SK-N-DZ (cell line): ENCODE measurements at places on chromosomes 4 and X.

DNA sequence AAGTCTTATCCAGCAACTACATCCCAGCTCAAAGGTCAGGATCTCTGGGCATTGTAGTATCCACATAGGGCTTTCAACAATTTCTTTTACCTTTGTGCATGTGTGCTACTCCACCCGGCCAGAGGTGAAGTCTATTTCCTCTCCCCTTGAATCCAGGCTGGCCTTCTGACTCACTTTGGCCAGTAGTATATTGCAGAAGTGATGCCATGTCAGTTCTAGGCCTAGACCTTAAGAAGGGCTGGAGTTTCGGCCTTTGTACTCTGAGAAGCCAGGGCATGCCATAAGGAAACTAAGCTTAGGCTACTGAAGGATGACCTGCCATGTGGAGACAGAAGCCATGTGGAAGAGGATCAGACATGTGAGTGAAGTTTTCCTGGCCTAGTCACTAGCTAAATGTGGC is 191.2 kb upstream of the ATP6AP2 start:
- DNase-seq = no peak

DNA sequence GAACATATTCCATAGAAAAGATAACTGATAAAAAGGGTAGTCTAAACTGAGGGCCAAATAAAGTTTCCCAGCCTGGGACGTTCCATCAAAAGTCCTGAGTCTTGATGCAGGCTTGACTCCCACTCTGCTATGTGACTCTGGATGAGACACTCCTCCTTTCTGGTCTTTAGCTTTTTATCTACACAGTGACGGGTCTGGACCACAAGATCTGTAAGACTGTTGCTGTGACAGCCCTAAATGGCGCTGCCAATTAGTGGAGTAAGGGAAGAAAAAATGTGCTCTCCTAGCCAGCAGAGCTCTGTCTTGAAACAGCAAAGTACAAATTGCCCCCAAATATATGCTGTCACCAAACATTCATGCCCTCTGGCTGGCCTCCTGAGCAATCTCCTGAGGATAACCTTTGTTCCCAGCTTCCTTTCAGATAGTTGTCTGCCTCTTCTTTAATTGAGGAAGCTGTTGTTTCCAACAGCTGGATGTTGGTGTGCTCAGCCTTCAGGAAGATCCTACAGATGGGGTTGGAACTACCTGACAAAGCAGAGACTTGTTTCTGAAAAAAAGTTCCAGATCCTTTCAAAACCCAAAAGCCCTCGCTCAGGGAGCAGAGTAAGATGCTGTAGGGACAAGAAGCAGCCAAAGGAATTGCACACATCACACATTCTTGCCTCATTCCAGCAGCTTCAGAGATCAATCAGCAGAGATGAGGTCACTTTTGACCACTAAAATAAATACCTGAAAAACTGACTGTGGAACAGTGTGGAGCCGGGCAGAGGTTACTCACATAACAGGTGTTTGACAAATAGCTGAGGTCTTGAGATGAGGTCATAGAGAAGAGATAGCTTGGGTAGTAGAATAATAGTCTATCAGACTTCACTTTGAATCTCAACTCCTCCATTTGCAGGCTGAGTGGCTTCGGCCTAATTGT is 383.4 kb upstream of the FGF13 start:
- no peak for DNase-seq

DNA sequence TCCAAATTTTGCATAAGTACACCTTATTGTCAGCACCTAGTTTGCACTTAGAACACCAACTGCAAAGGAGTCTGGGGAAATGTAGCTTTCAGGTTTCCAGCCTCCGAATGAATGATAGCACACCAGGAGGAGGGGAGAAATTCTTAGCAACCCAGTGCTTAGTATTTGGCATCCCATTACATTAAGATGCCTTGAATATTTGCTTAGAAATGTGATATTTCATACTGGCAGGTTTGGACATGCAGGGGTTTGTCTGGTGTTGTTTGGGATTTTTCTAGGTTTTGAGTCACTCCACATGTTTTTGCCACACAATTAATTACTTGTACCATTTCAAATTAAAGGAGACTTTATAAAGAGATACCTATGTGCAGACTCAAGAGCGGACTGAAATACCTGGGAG is 60.3 kb upstream of the CAMK2D start:
- DNase-seq = no peak

DNA sequence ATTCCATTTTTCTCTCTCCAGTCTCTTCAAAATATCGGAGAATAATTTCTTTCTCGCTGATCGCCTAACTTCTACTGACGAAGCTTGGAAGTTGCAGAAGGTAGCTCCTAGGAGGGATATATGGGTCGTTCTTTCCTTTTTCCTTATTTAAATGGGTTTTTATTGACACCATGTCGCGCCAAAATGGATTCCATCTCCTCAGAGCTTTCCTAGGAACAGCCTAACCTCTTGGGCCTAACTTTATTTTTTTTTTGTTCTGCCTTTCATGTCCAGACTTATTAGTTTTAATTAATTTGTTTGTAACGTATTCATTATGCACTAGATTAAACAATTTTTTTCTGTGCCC is 359.4 kb upstream of the ZCCHC13 start:
- DNase-seq = no peak

DNA sequence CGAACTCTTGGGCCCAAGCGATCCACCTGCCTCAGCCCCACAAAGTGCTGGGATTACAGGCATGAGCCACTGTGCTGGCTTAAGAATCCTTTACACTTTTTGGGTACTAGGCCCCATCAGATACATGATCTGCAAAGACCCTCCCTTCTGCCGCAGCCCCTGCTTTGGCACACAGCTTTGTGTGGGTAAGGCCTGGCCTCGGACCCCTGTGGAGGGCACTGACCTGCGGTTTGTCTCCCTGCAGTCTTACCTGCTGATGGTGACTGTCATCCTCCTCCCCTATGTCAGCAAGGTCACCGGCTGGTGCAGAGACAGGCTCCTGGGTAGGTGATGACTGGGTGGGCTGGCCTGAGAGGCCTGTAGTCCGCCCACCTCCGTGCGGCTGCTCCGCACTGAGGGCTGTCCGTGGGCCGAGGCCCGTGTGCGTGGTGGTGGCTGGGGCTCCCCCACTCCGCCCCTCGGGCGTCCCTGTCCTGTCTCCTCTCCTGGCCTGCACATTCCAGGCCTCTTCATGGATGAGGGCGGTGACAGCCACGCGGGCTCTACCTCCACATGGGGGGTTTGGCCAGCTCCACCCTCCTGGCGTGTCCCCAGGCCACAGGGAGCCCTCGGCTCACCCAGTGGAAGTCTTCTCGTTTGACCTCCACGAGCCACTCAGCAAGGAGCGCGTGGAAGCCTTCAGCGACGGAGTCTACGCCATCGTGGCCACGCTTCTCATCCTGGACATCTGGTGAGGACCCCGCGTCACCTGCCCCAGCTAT is 18.0 kb downstream of the DGKQ start:
- DNase-seq = no peak

- no peak for DNase-seq
Measured at GRCh38 chrX:95382799-95383198, 1301.8 kb upstream of the DIAPH2 start.

DNA sequence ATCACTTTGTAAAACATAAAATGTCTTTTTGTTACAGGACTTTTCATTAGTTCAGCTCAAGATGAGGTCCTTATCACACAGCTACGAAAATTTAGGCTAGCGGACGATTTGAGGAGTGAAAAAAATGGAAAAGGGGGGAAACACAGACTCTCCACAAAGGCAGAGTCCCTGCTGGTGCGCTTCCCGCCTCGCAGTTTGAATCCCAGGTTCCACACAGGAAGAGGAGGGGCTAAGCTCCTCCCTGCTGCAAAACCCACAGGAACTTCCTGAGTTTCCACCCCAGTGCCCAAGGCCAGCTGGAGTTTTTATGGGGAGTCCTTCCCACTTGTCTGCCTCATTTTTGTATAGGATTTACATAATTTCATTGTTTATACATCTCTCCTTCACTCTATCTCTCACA is 11.2 kb downstream of the ADAM29 start:
- no peak for DNase-seq

DNA sequence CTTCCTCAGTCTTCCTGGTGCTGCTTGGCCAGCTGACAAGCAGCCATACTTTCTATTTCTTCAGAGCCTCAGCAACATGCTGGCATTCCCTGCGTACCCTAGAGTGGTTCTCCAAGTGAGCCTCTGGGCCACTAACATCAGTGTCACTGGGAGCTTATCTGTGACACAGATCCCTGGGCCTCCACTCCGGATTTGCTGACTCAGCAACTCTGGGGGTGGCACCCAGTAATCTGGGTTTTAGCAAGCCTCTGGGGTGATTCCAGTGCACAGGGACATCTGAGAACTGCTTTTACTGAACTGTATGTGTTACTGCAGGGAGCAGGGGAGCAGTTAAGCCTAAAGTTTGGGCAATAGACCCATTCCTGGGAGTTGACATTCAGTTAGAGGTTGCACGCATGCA is 28.2 kb upstream of the HMGB3 start:
- no peak for DNase-seq

GRCh38 chr4:118557298-118557851 is 127.8 kb upstream of the METTL14 start:
- DNase-seq = no peak

- no peak for DNase-seq
Measured at GRCh38 chr4:6123541-6123940, 76.8 kb downstream of the JAKMIP1 start.

DNA sequence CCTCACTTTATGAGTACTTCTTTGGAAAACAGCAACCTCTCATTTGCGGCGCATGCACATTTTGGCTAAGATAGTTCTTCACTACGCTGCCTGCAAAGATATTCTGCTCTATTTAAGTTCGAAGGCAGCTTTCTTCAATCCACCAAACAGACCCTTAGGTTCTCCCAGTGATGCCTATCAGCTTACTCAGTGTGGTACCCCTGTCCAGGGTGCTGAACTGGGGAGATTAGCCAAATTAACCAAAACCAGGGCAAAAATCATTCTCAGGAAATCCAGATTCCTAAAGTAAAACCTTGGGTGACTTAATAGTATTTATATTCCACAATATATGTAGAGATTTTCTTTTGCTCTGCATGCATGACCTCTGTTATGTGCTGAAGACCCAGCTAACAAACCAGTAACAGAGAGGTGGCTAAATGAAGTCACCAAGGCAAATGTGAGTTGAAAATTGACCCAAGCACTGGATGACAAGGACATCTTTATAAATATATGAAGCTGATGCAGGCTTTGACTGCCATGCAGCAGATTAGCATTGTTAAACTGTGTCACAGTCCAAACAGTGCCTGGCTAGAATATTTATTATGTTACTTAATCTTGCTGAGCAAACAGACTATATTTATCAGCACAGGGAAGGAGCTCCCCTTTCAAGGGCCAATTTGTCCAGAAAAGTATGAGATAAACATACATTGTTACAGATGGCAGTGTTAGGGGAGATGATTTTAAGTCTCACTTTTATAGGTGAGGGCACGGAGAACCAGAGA is 418.2 kb downstream of the STIM2 start:
- DNase-seq = no peak

GRCh38 chrX:15236146-15236545 is 33.7 kb downstream of the ASB9 start:
- DNase-seq = no peak

- no peak for DNase-seq
Measured at GRCh38 chrX:36087366-36087765, 167.8 kb downstream of the CFAP47 start.

GRCh38 chr4:5708449-5709206 is at the start of gene EVC2:
EVC2 (minus strand) TSS chr4:5708559; CDS start chr4:5708513, 46 bp downstream.
- DNase-seq = no peak

DNA sequence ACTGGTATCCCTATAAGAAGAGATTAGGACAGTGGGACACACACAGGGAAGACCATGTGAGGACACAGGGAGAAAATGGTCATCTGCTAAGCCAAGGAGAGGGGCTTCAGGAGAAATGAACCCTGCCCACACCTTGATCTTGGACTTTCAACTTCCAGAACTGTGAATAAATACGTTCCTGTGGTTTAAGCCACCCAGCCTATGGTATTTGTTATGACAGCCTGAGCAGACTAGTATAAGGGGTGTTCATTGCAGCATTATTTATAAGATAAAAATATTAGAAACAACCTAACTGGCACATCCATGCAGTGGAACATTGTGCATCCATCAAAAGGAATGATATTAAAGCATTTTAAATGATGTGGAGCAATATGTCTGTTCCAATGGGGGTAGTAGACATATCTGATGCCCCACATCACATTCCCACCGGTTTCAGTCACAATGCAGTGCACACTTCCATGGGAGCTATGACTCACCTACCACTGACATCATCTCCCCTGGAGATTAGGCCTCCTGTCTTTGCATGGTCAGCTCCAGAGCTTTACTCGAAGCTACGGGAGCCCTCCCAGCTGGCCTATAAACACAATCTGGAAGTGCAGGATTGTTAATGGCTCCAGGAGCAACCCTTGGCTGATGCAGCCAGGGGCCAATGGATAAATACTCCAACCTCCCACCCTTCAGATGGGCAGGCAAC is 38.9 kb upstream of the MAMLD1 start:
- DNase-seq = no peak

GRCh38 chr4:44256414-44256813 is 192.2 kb downstream of the KCTD8 start:
- peak; percentile 60 for DNase-seq

DNA sequence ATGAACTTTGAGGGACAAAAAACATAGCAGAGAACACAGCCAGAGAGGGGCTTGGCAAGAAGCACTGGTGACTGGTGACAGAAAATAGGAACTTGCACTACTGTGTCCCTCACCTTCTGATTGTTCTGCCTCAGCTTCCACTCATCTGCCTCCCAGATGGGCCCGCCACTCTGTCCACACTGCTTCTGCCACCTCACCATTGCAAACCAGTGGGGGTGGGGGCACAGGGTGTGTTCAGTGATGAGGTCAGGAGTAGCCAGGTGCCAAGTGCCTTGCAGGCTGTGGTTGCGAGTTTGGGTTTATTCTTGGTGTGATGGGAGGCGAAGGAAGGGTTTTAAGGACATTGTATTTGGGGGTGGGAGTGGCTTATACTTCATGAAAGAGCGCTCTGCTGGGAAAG is 9.1 kb upstream of the UBA1 start:
- DNase-seq = no peak

DNA sequence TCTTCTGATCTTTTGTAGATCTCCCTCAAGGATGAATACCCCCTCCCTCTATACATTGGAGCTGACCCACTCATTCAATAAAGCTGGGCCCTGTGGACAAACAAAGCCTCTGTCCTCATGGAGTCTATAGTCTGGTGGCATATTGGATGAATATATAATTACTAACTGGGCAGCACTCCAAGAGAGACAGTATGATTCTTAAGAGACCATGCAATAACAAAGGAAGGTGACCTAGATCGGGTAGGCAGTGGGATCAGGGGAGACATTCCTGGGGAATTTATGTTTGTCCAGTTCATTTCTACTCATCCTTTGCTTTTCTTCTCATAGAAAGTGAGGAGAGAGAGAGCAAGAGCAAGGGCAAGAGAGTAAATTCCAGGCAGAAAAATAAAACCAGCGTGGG is 23.5 kb upstream of the CXCL13 start:
- DNase-seq = no peak
